ENCODE measurements at places on chromosomes 11 and 22.

- DNase-seq = no peak
Measured at GRCh38 chr11:18253233-18253632, 4.8 kb upstream of the SAA2 start.

GRCh38 chr22:43101306-43101705 is 9.2 kb upstream of the BIK start:
- DNase-seq = no peak

DNA sequence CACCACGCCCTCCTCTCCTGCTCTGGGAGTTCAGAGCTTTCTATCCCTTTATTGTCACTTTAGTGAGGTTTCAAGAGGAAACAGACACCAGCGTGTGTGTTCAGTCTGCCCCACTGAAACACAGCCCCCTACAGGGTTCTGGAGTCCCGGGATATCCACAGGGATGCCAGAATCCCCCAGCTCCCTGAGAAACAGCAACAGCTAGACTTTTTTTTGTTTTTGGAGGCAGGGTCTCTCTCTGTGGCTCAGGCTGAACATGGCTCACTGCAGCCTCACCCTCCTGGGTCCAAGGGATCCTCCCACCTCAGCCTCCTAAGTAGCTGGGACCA is 10.4 kb downstream of the SULT4A1 start:
- no peak for DNase-seq

DNA sequence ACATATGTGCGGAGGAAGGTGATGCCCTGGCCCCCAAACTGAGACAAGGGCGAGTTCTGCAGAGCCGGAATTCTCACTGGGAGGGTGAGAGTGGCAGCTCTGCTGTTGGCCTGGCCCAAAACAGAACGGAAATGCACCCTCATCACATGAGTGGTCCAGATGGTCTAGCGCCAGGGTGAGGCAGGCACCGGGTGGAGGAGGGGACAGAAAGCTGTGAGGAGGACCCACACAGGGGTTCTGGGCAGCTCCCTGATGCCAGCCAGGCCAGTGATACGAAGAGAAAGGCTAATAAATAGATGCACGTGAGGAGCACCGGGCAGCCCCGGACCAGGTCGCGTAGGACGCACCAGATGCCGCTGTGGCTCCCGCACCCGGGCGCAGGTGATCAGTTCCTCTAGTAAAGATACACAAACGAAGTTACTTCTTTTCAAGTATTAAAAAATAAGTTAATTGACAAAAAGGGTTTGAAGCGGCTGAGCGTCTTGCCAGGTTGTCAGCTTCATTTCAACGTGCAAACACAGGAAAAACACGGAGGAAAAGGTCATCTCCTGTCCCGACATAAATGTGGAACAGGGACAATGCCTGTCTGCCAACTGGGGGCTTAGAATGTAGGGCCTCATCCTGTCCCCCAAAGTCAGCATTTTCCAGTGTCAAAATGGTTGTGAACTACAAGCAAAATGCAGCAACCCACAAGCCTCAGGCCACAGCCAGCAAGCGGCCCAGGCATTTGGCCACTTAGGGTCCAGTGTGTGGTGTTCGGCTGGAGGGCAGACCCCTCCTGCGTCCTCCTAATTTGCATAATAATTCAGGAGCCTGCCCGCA is 15.3 kb upstream of the BID start:
- no peak for DNase-seq

GRCh38 chr11:77959434-77959833 is 35.0 kb downstream of the INTS4 start:
- DNase-seq = no peak

DNA sequence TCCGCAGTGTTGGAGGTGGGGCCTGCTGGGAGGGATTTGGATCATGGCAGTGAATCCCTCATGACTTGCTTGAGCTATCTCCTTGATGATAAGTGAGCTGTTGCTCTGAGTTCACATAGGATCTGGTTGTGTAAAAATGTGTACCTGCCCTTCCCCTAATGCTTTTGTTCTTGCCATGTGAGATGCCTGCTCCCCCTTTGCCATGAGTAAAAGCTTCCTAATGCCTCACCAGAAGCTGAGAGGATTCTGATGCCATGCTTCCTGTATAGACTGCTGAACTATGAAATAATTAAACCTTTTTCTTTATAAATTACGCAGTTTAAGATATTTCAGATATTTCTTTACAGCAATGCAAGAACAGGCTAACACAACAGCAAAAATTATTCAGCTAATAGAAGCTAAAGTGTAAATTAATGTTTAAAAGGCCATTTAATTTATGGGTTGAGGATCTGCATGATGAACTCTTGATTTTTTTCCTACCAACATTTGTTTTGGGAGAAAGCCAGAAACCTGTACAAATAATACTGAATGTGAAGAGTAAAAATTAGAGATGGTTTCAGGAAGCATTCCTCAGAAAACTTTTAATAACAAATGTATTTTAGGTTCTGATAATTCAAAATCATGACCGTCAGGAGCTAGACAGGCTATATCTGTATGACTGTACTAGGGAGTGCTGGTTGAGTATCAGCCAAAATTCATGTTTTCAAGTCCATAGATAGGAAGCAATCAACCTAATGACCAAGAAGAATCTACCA is 177.5 kb upstream of the GRIA4 start:
- no peak for DNase-seq

- no peak for DNase-seq
Measured at GRCh38 chr11:19089421-19089820, 27.5 kb upstream of the ZDHHC13 start.

- no peak for DNase-seq
Measured at GRCh38 chr22:41862530-41863266, 29.8 kb downstream of the SREBF2 start.

GRCh38 chr11:104051778-104052177 is 15.3 kb downstream of the DDI1 start:
- no peak for DNase-seq

DNA sequence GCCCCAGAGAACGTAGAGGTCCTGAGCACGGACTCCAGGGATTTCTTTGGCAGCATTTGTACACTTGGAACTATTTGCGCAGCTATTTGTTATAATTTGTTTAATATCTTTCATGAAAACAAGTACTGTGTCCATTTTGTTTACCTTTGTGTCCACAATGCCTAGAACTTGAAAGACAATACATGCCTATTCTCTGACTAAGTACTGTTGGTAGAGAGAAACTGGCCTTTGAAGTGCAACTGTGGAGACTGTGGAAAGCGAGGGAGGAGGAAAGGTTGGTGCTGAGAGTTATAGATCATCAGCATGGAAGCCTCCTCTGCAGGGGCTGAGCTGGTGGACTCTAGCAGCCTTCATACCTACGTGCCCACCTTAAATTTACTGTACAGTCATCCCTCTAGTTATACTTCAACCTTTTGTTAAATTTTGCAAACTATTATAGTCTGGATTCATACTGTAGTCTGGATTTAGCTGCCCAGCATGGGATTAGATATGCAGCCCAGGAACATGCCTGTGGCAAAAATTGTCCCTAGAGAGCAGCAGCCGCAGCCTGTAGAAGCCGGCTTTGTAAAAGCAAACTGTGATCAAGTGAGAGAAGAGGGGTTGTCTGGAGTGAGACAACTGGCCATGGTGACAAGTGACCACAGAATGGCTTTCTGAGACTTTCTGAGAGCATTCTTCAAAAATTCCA is 24.2 kb upstream of the YAP1 start:
- DNase-seq = no peak

- no peak for DNase-seq
Measured at GRCh38 chr22:36107436-36107835, 53.1 kb downstream of the APOL3 start.

- no peak for DNase-seq
Measured at GRCh38 chr11:20050048-20050447, 110.2 kb downstream of the DBX1 start.

- no peak for DNase-seq
Measured at GRCh38 chr11:114074546-114075343, 15.2 kb downstream of the ZBTB16 start.

DNA sequence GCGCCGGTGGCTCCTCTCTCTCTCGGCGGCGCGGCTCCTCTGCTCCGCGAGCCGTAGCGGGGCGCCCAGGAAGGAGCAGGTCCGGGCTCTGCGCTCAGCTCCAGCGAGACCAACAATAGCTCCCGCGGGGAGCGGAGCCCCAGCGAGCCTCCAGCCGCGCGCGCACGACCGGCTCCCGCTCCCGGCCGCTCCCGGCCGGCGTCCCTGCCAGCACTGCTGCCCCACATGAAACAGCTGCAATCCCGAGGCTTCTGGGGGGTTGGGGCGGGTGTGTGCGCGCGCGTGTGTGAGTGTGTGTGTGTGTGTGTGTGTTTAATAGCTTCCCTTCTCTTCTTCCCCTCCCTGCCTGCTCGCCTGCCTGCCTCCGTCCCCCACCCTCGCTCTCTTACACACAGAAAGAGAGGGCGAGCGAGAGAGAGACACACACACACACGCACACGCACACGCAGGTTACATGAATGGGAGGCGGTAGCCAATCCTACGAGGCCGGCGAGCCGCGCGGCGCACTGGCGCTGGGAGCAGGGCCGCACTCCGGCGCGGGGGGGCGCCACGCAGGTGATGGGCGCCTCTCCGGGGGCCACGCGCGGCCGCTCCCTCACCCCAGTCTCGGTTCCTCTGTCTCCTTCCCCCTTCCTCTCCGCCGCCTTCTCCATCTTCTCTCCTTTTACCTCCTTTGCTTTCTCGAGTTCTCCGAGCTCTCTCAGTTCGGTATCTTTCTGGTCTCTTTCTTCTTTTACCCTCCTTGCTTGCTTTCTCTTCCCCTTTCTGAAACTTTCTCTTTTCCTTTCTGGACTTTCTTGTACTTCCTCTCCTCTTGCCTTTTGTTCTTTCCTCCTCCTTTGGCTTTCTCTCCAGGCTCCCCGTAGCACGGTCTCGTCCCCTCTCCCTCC is at the start of gene TENM4:
Gene TENM4 (minus strand): TSS at position 460 of the 890 bp plus-strand sequence. CDS start 371,086 bp downstream, outside the sequence.
- DNase-seq = no peak

- DNase-seq = no peak
Measured at GRCh38 chr11:45739866-45740265, 65.1 kb upstream of the SLC35C1 start.

DNA sequence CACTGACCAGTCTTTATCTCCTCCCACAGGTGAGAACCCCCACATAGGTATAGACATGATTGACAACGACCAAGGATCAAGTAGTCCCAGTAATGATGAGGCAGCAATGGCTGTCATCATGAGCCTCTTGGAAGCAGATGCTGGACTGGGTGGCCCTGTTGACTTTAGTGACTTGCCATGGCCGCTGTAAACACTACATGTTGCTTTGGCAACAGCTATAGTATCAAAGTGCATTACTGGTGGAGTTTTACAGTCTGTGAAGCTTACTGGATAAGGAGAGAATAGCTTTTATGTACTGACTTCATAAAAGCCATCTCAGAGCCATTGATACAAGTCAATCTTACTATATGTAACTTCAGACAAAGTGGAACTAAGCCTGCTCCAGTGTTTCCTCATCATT is 76.5 kb downstream of the BTBD10 start:
- DNase-seq = no peak

DNA sequence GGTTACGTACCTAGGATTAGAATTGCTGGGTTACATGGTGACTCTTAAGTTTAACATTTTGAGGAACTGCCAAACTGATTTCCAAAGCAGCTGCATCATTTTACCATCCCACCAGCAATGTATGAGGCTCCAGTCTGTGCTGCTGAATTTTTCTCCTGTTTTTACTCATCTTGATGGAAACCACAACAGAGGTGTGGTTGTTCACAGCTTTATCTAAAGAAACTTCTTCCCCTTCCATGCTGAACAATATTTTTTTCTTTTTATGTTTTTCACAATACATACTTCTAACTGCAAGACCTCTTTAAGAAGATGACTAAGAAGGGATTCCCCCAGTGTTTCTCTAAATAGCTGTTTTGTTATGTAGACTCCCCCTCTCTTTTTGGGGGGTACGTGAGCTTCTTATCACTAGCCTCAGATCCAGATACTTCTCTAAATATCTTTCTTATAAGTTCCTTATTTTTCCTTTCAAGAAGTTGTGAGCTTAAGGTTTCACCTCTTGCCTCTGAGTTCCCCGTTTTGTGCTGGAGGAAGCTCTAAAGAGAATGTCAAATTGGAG is 24.0 kb downstream of the TCP11L1 start:
- DNase-seq = no peak

DNA sequence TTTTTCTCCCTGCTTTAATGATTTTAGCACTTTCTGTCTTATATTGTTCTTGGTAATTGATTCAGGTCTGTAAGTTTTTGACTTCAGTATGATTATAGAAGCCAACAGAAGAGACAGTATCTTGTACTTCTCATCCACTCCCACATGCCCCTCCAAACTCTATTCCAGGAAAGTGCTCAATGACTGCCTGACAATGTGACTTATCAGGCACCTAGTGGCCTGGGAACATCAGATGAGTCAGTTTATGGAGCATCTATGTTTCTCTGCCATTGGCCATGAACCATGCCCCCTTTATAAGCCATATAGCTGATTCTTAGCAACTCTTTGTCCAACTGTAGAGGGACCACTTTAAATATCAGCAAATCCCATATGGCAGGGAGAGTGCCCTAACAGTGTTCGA is 179.2 kb upstream of the MTMR2 start:
- no peak for DNase-seq

- DNase-seq = no peak
Measured at GRCh38 chr11:97557399-97557798, 1167.6 kb downstream of the JRKL start.

- no peak for DNase-seq
Measured at GRCh38 chr22:19933341-19934241, 8.0 kb upstream of the COMT start.

DNA sequence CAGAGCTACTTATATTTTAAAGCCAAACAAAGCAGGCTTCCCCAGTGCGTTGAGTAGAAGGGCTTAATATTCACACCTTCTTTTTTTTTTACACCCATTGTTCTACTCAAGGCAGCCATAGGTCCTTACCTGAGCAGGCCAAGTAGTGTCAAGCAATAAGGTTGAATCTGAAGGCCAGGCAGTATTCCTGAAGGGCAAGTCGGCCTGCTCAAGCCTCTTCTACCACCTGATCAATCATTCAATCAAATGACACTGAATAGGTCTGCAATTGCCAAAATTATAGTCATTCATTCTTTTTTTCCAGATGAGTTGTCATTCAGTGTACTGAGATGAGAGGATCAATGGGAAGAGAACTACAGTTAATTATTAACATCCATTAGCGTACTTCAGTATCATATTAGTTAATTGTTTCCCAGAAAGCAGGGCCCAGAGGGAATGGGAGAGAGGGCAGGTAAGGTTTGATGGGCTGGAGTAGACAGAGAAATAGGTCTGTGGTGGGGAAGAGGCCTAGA is 11.9 kb upstream of the PPP2R1B start:
- no peak for DNase-seq
